AG10803 (cell line): ENCODE measurements at places on chromosomes 12 and 14.

DNA sequence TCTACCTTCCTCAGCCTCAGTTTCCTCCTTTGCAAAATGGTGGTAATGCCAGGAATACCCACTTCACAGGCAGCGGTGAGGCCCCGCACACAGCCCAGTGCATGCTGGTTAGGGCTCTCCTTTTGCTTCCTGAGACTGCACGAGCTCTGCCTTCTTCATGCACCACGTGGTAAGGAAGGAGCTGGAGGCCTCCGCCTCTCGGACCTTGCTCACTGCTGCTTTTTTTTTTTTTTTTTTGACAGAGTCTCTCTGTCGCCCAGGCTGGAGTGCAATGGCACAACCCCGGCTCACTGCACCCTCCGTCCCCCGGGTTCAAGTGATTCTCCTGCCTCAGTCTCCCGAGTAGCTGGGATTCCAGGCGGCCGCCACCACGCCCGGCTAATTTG lies 18.1 kb downstream of the TAMALIN start:
- DNase-seq, result no peak

DNA sequence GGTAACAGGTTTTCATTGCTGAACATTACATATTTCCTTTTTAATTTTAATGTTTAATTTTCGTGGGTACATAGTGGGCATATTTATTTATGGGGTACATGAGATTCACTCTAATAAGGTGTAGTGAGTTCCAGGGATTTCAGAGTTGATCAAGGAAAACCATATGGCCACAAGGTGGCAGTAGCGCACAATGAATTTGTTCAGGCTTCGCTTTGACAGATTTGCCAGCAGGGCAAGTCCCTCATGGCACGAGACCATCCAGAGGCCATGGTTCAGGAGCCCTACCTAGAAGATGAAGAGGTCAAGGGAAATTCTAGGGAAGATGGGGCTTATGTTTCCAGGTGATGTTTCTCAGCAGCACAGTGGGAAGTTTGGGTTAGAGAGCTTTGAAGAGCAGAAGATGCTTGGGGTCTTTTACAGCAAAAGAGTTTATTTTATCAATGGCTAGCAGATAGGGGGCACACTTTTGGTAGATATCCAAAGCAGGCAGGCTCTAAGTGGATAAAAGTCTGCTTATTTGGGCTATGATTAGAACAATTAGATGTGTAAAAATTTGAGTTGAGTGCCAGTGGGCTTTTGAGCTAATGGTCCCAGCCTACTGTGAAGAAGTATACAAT lies 1004.4 kb downstream of the AACS start:
- peak; percentile 15 for DNase-seq

GRCh38 chr12:55698241-55698955 lies 9.3 kb downstream of the ITGA7 start:
- no peak for DNase-seq

- DNase-seq, result no peak
Measured at GRCh38 chr14:76834241-76834661, 8.0 kb downstream of the LRRC74A start.

- DNase-seq, result no peak
Measured at GRCh38 chr12:21546716-21547115, 20.6 kb downstream of the SPX start.

GRCh38 chr14:93011650-93012325 lies 88.8 kb downstream of the CHGA start:
- DNase-seq, result no peak

- DNase-seq, result peak; percentile 53
Measured at GRCh38 chr12:15534874-15535273, 212.6 kb downstream of the PTPRO start.

GRCh38 chr12:64752833-64753238 lies 6.4 kb downstream of the GNS start:
- DNase-seq, result no peak

DNA sequence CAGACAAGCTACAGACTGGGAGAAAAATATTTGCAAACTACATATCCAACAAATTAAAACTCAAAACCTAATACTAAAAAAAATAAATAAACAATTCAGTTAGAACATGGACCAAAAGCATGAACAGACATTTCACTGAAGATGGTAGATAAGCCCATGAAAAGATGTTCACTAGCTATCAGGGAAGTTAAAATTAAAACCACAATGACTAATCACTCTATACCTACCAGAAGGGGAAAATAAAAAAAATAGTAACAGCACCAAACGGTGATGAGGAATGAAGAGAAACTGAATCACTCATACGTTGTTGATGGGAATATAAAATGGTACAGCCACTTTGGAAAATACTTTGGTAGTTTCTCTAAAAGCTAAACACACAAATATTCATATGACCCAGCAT lies 31.1 kb upstream of the DHRS7 start:
- no peak for DNase-seq

DNA sequence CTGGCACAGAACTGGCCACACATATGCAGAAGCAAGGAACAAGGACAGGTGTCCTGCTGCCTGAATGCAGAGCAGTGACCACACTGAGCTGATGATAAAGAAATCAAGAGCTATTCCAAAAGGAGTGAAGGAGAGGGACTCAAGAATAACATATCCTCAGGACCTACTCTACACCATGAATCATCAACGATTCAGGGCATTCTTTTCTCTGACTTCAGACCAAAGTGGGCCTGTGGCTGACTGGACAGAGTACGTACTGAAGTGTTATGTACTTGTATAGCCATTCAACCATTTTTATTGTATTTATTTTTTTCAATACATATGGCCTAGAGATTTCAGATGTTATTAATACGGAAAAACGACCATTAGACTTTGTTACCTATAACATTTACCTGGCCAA lies 177.5 kb upstream of the TMTC1 start:
- DNase-seq, result no peak

DNA sequence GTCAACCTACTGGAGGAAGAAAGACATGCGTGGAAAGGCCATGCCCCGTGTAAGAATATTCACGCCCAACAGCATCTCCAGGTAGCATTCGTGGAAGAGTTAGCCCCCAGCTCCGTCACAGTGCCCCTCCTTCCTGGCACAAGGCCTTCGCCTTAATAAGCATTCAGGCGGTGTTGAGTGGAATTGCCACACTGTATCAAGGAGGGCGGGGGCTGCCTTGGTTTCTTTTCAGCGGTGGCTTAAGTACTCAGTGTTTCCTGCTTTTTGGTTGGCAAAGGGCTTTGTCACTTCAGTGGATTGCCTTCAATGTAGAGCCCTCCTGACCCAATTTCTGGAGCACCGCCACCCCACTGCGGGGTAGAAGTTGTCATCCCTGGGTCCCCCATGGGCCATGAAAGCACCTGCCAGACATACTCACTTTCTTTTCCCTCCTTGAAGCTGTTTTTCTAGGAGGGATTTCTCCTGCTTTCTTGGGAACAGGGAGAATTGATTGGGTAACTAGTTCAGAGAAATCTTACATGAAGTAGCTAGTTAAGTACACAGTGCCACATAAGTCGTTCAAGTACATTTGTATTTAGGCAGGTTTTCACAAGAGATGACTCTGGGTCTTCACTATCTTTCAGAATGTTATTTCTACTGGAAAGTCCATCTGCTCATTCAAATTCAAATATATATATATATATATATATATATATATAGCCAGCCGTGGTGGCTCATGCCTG lies 65.5 kb upstream of the STON2 start:
- no peak for DNase-seq

DNA sequence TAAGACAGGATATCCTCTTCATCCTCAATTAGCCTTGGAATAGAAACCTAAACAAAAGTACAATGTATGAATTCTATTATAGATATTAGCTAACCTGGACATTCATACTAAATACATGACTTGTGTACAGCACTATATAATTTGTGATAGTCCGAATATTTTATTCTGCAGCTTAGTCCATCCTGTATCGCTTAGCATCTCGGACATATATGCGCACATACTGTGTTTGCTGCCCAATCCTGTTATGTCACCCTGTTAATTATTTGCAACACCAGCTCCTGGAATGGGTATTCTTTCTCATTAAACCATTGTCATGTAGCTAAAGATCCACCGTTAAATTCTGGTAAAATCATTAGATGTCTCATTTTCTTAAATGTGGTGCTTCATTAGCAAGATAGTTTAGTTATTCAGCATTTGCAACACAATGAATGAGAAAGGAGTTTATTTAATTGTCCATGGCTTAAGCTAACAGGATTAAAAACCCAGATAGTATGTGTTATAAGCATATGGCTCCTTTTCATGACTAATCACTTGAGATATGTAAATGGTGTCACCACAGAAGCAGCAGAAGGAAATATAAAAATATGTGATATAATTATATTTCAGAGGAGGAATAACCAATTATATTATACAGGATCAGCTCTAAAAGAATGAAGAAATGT lies 156.0 kb upstream of the ARHGAP5 start:
- peak; percentile 21 for DNase-seq

GRCh38 chr12:100404769-100405407 lies 48.0 kb downstream of the SLC17A8 start:
- peak; percentile 41 for DNase-seq

- DNase-seq, result peak; percentile 23
Measured at GRCh38 chr14:89237921-89238529, 179.0 kb downstream of the FOXN3 start.

- DNase-seq, result no peak
Measured at GRCh38 chr12:13764748-13765147, 216.7 kb downstream of the GRIN2B start.

- no peak for DNase-seq
Measured at GRCh38 chr14:60197629-60198303, 32.6 kb upstream of the DHRS7 start.

GRCh38 chr14:104512061-104512460 lies 67.5 kb upstream of the C14orf180 start:
- no peak for DNase-seq

- no peak for DNase-seq
Measured at GRCh38 chr14:65223636-65224035, 121.3 kb upstream of the MAX start.

- no peak for DNase-seq
Measured at GRCh38 chr12:49955899-49956662, 5.5 kb downstream of the AQP2 start.

DNA sequence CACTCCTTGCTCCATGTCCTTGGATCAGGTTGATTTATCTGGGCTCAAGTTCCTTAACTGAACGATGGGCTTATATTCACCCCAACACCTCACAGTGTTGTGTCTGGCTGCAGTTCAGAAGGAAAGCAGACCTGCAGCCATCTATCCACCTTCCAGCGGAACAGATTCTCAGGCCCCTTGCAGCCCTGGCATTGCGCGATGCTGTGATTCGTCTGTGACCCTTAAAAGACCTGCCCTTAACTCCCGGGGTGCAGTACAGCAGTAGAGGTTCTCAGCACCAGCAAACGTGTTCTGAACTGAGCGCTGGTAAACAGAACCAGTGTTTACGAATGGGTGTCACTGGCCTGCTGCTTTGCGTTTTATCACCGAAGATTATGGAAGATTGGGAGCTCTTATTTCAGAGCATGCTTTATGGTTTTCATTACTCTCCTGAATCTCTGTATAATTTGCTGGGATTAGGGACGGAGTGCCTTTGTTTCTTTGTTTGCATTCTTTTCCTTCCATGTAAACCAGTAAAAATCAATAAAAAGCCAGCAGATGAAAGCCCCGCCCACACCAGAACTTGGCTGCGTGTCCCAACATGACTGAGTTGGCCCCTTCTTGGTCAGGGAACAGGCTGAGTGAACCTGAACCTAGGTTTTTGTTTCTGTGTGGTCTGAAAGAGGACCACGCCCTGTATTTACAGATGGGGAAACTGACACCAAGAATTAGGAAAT lies 286.7 kb upstream of the CRY1 start:
- DNase-seq, result peak; percentile 68

- no peak for DNase-seq
Measured at GRCh38 chr14:101171650-101172049, 268.1 kb upstream of the RTL1 start.

- DNase-seq, result no peak
Measured at GRCh38 chr12:84857525-84858208, 54.9 kb downstream of the SLC6A15 start.

- peak; percentile 52 for DNase-seq
Measured at GRCh38 chr12:112170376-112170775, 45.0 kb downstream of the TRAFD1 start.

DNA sequence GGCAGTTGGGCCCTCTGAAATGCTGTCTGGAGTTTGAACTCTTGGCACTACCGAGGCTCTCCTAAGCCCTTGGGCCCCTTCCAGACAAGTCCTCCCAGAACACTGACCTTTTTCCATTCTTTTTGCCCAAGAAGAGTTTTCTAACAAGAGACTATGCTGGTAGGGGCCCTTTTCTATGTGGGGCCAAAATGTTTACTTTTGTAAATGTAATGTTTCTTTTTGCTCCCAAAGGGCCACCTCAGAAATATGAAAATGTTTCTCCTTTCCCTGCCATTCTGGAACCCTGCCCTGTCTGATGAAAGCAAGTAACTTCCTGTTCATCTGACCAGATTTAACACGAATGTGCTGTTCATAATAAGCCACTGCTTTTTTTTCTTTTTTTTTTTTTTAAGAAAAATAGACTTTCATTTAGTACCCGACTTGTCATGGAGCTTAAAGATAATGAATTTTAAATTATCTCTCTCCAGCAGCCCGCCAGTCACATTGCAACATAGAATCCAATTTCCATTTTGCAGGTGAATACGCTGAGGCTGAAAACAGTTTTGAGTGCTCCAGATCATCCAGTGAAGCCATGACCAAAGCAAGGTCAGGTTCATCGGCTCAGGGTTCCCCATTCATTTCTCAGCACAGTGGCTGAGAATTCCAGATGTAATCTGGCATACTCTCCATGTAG lies 169.9 kb downstream of the DPF3 start:
- peak; percentile 66 for DNase-seq

DNA sequence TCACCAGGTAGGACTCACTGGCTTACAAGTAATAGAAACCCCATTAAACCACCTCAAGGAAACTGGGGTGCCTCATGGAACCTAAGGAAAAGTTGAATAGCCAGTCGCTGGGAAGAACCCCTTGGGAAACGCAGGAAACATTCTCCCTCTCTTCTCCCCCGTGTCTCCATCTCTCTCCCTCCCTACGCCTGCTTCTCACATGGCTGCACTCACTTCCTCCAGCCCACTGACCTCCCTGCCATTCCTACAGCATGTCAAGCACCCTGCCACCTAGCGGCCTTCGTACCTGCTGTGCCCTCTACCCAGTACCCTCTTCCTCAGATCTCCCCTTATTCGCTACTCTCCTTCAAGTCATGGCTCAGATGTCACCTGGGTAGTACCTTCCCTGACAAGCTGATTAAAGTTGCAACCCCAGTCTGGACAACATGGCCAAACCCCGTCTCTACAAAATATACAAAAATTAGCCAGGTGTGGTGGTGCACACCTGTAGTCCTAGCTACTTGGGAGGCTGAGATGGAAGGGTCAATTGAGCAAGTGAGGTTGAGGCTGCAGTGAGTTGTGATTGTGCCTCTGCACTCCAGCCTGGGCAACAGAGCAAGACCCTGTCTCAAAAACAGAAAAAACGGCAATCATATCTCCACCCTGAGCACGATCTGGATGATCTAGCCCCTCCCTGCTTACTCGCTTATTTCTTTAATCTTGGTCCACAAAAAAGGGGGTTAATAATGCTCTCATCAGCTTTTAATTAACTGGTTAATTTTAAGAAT lies 6.4 kb upstream of the DTX1 start:
- no peak for DNase-seq

DNA sequence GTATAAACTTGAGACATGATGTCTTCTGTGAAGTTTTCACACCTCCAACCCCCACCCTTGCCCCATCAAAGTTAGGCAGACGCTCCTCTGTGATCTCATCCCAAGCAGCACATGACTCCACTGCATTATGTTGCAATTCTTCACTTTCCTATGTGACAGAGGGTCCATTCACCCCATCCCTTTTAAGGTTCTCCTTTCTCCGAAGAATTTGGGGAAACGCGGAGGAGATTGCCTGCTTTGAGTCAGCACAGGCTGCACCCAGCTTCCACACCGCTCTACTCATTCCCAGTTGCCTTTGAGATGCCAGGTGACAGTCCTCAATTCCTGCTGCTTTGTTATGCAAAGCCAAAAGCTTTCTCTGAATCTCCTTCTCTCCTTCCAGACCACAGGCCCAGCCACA lies 61.8 kb downstream of the PHLDA1 start:
- peak; percentile 41 for DNase-seq
